Liver (tissue), 10 donors: ENCODE measurements at places on chromosomes 7 and 10. TPM values are rescaled to one million over a fixed set of nuclear protein-coding genes. Genes with fewer than 3 reads are reported as not detected.

The VWA2 gene
- 0.25 TPM for total RNA-seq

The MALSU1 gene
- total RNA-seq = 41.6 TPM

The LRRC18 gene
- not detected for total RNA-seq

The ADCY1 gene
- 20.1 TPM for total RNA-seq

The ARHGEF5 gene
- 5.6 TPM for total RNA-seq

The AGR3 gene
- total RNA-seq = not detected

The STEAP1B gene
- total RNA-seq = 0.28 TPM

The FAM25G gene
- total RNA-seq = not detected

The SLC18A2 gene
- total RNA-seq = 1.8 TPM

The NPVF gene
- not detected for total RNA-seq

The EVX1 gene
- not detected for total RNA-seq

The SPAM1 gene
- not detected for total RNA-seq

The LRRD1 gene
- not detected for total RNA-seq

The CYP2C19 gene
- 0.37 TPM for total RNA-seq

The TACR2 gene
- total RNA-seq = not detected

The MET gene
- total RNA-seq = 41.9 TPM

The TAS2R4 gene
- 0.42 TPM for total RNA-seq

The XRCC2 gene
- total RNA-seq = 0.33 TPM

The CPA4 gene
- total RNA-seq = not detected

The MDH2 gene
- total RNA-seq = 84.7 TPM

The SPDYE5 gene
- total RNA-seq = not detected

The FBXL13 gene
- total RNA-seq = 0.70 TPM

The KIF5B gene
- total RNA-seq = 27.6 TPM

The DRGX gene
- not detected for total RNA-seq

The WDR86 gene
- total RNA-seq = 4.9 TPM

The OR6V1 gene
- not detected for total RNA-seq

The ABCC2 gene
- 234 TPM for total RNA-seq

The NAT16 gene
- not detected for total RNA-seq

The ANKRD1 gene
- total RNA-seq = not detected

The FEZF1 gene
- not detected for total RNA-seq

The THAP5 gene
- total RNA-seq = 29.9 TPM

The AKR1D1 gene
- total RNA-seq = 93.9 TPM

The DNAJC12 gene
- 16.4 TPM for total RNA-seq

The CALD1 gene
- total RNA-seq = 107 TPM

The APBB1IP gene
- total RNA-seq = 9.3 TPM

The SOSTDC1 gene
- not detected for total RNA-seq

The ACTL6B gene
- not detected for total RNA-seq

The ACTR3C gene
- total RNA-seq = 3.0 TPM

The ADAM12 gene
- total RNA-seq = 0.25 TPM

The KCND2 gene
- total RNA-seq = 0.08 TPM

The CPA2 gene
- total RNA-seq = not detected

The PGAM2 gene
- total RNA-seq = 0.42 TPM

The RBP4 gene
- total RNA-seq = 1,174 TPM

The VIM gene
- total RNA-seq = 78.1 TPM

The HGF gene
- total RNA-seq = 29.8 TPM
